Suppressor macrophage treated with lipopolysaccharide for 1 hour (primary cell): ENCODE measurements at places on chromosomes 7 and 10.
A peak's percentile ranks its signal among the peaks of the same experiment; 100 is the strongest.

DNA sequence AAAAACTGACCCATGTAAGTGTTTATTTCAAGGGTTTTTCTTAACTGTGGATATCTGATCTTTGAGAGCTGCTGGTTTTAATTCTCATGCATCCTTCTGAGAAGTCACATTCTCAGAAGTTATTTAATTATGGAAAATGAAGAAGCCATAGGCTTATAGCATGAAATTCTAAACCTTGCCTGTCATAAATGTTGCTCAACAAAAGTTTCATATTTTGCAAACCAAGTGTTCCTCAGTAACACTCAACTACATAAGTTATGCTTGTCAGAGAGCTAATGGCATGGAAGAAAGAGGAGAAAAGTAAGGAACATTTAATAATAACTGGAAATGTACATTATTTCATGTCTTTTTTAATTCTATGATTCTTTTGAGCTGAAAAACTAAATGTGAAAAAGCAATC is 78.6 kb upstream of the MPP7 start:
- DNase-seq, result no peak

GRCh38 chr10:95572131-95572820 is 11.1 kb upstream of the SORBS1 start:
- DNase-seq, result no peak

GRCh38 chr7:1432411-1433082 is 26.7 kb downstream of the MICALL2 start:
- peak; percentile 76 for DNase-seq

DNA sequence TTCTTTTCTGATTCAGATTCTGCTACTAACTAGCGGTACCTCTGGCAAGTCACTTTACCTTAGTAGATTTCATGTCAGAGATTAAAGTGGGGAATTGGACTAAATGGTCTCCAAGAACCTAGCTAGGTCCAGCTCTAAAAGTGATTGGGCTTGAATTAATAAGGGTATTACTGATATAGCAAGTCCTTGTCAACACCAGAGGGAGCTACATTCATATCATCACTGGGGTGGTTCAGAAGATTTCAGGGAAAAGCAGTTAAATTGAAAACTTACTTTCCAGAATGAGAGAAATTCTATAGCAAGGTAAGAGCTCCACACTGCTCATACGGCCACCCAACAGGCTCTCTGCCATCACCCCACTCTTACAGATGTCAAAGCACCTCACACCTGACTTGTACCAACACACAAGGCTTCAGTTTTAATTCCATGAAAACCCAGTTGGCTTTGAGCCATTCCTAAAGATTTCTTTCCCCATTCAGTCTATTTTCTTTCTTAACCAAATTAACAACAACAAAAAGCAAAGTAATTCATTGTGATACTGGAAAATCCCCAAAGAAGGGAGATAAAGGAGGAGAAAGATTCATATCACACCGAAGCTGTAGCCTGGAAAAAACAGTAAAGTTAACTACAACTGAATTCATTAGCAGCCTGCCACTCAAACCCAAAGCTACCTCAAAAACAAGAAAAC is 38.0 kb upstream of the SPOCK2 start:
- DNase-seq, result peak; percentile 56

- DNase-seq, result peak; percentile 70
Observed at GRCh38 chr7:115019882-115020605, 98.2 kb downstream of the MDFIC start.

DNA sequence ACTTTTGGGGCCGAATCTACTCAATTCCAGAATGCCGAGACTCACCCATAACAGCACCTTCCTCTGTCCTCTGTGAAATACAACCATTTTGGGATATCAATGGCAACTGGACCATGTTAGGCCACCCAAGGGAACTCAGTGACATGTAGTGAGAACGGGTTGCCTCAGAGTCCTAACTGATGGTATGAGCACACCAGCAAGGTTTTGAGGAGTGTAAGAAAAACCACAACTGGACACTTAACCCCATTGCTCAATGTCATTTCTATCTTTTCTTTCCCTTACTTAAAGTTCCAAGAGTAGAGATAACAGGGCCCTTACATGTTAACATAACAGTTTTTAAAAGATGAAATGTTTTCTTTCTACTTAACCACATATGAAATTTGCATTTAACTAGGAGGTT is 67.1 kb downstream of the TNS3 start:
- DNase-seq, result no peak

- no peak for DNase-seq
Observed at GRCh38 chr10:44993226-44993921, 7.3 kb upstream of the ZNF22 start.

DNA sequence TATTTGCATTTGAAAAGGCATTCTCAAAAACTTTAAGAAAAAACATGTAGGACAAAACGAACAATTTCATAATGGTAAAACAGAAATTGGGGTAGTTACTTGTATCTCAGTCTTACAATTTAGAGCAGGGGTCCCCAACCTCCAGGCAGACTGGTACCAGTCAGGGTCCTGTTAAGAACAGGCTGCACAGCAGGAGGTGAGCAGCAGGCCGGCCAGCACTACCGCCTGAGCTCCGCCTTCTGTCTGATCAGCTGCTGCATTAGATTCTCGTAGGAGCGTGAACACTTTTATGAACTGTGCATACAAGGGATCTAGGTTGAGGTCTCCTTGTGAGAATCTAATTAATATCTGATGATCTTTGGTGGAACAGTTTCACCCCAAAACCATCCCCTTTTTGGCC is 77.3 kb downstream of the SEMA3A start:
- no peak for DNase-seq

GRCh38 chr10:70478191-70479164 is at the start of gene PALD1:
Gene PALD1 (plus strand): TSS chr10:70478767. CDS start chr10:70525952, 47,185 bp downstream.
- DNase-seq, result peak; percentile 83

DNA sequence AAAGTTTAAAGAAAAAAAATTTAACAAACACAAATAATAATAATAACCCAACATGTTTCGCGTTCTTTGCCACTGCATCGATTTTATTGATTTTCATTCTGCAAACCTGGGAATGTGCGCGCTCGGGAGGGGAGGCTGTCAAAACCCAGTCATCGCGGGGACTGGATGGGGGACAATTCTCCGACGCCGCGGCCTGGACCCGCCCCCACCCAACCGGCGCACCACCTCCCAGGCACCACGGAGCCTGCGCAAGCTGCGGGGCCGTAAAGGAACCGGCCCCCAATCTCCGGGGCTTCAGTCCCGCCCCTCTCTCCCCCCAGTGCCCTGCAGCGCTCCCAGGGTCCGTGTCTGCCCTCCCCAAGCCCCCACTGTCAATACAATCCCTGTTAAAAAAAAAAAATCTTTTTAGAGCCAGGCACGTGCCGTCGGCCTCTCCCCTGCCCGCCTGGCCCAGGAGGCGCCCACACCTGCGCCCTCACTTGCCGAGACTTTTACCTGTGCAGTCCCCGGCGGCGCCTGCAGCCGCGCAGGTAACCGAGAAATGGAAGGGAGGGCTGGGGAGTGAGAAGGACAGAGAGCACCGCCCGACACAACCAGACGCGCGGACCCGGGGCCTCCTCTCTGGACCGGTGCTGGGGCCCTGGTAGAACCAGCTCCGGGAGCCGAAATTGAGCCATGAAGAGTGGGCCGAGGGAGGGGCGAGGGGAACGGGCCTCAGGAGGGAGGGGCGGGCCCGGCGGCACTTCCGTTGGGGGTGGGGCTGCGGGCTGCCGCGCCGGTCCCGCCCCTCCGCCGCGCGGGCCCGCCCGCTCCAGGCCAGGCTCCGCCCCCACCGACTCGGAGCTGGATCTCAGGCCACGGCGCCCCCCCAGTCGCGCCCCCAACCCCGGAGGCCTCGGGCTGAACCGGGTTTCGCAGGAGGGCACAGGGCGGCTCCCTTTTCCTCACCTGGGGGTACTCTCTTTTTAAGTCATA is 7.6 kb upstream of the ZNF503 start:
- DNase-seq, result peak; percentile 90

DNA sequence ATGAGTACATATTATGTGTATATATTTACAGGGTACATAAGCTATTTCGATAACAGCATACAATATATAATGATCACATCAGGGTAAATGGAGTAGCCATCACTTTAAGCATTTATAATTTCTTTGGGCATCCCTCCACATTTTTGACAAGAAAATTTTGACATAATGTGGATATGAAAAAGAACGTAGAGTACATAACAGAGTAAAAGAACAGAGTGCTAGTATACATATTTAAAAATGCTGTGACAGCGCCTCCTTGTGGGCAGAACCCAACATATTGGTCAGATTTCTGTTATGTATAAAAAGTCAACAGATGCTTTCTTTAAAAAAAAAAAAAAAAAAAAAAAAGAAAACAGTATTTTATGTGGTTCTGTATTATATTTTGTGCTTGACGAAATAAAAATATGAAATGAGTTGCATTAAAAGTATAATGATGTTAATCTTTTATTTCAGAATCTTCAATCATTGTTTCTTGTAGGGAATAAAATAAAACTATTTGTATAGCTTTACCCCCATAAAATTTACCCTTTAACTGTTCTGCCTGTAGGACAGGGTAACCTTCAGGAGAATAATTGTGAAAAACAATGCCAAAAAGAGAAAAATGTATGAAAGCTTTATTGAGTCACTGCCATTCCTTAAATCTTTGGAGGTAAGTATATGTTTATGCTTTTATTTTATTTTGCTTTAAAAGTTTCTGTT is 18.3 kb upstream of the HBP1 start:
- peak; percentile 90 for DNase-seq

DNA sequence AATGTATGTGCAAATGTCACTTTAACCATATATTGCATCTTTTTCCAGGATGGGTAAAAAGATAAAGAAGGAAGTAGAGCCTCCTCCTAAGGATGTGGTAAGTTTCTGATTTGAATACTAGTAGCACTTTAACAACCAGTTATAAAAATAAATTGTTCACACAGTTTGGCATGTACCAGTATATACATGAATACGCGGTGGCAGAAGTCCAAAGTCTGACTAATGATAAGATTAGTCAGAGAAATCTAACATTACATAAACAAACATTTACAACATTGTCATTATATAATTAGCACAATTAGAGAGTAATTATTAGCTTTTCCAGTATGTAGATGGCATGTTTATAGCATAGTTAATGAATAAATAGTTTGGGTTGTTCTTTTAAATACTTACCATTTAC is 4.1 kb downstream of the ARMC3 start:
- no peak for DNase-seq

DNA sequence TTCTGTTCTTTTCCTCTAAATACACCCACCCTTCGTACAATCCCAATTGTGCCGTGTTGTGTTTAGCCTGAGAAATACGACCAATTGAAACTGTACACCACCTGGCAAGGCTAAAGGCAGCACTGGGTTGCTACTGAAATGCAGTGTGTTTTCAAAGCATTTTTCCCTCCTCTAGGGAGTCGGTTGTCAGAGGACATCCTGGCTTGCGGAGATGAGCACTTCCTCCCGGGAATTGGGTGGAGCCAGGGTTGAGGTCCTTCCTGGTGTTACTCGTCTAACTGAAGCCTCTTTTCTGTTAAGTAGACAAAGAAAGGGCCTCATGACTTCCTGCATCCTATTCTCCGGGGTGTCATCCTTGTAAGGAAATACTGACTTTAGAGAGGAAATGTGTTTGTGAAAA is 133.5 kb downstream of the MTPAP start:
- DNase-seq, result no peak

DNA sequence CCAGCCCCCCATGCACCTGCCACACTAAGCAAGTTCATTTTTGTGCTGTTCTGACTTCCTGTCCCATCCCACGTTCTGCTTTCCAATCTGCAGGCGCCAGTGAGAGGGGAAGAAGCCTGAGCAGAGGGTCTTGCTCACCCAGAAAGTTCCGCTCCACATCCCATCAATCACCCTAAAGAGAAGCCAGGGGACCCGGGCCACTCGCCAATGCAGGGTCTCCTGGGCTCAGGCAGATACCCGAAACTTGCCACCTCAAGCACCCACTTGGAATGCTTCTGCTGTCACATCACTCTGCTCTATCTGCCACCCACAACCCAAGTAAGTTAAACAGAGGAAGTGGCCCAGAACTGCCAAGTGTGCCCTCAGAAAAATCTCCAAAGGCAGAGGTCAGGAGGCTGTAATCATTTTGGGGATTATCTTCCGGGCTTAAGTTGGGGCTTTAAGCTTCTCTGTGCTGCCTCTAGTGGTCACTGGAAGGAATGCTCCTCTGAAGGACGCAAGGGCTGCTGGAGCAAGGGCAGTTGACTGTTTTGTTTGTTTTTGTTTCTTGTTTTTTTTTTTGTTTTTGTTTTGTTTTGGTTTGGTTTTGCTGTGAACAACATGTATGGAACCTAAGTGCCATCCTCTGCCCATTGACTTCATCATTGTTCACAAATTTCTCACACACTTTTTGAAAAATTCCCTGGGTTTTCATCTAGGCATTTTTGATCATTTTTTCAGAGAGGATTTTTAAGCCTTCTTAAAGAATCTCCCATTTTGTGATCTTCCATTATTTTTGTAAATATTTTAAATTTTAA is 25.5 kb downstream of the PRR15 start:
- DNase-seq, result peak; percentile 82

DNA sequence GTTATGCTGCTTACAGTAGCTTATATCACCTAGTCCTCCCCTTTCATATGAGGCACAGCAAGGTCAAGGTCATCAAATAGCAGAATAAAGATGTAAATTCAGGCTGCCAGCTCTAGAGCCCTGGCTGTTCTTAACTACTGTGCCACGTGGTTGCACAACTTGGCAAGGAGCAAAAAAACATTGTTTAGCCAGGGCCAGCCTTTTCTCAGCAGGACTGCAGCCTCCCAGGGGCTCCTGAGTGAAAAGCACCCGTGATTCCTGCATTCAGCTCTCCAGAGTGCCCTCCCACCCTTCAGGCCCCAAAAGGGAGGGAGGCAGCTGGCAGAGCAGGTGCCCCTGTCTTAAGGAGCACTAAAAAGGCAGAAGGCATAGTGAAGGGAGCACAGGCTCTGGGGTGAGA is 31.8 kb upstream of the TM9SF3 start:
- no peak for DNase-seq

GRCh38 chr7:10643545-10643944 is 330.1 kb upstream of the PHF14 start:
- no peak for DNase-seq

DNA sequence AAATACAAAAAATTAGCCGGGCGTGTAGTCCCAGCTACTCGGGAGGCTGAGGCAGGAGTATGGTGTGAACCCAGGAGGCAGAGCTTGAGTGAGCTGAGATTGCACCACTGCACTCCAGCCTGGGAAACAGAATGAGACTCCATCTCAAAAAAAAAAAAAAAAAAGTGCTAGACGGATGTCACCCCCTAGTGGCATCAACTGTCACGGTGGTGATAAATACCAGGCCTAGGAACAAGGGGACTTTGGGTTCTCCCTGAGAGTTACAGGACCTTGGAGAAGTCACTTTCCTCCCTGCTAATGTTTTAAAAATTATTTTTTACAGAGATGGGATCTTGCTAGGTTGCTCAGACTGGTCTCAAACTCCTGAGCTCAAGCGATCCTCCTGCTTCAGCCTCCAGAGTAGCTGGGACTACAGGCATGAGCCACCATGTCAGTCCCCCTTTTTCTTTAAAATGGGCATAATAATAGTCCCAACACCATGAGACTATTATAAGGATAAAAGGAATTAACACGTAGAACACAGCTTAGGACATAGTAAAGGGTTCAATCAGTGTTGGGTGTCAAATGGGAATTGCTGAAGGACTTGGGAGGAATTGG is 2.6 kb upstream of the TMEM130 start:
- DNase-seq, result peak; percentile 75

- DNase-seq, result no peak
Observed at GRCh38 chr7:37007691-37008090, 283.4 kb upstream of the AOAH start.
